Tibial nerve (tissue), 4 donors: ENCODE measurements at places on chromosomes 6 and 20. TPM values are rescaled to one million over a fixed set of nuclear protein-coding genes. Genes with fewer than 3 reads are reported as not detected.

The CPNE5 gene
- total RNA-seq = 3.0 TPM

The NR2E1 gene
- total RNA-seq = not detected

GRCh38 chr6:46816626-46817025 lies 23.4 kb downstream of the MEP1A start:
- no peaks in the 10 kb centered on the region for H3K4me1 ChIP-seq
- no peaks in the 10 kb centered on the region for H3K36me3 ChIP-seq
- no peaks in the 10 kb centered on the region for H3K27me3 ChIP-seq
- H3K27ac ChIP-seq = no peak overlapping the region
- no peak for DNase-seq

- no peaks in the 10 kb centered on the region for H3K27me3 ChIP-seq
- H3K4me3 ChIP-seq = no peak overlapping the region
- no peak for DNase-seq
- peaks cover 7% of the 10 kb centered on the region for H3K4me1 ChIP-seq
- no peaks in the 10 kb centered on the region for H3K36me3 ChIP-seq
Observed at GRCh38 chr20:50904067-50904570, 27.1 kb downstream of the ADNP start.

- no peaks in the 10 kb centered on the region for H3K4me1 ChIP-seq
- H3K27me3 ChIP-seq = no peaks in the 10 kb centered on the region
- H3K36me3 ChIP-seq = no peaks in the 10 kb centered on the region
- no peak overlapping the region for H3K4me3 ChIP-seq
- no peak for DNase-seq
- no peak overlapping the region for H3K27ac ChIP-seq
Observed at GRCh38 chr6:158697811-158698210, 48.0 kb downstream of the SYTL3 start.
